ENCODE measurements at places on chromosomes 3 and 15.
A peak's percentile ranks its signal among the peaks of the same experiment; 100 is the strongest.

GRCh38 chr15:28015855-28016254 lies 83.3 kb downstream of the OCA2 start:
- DNase-seq, result no peak

DNA sequence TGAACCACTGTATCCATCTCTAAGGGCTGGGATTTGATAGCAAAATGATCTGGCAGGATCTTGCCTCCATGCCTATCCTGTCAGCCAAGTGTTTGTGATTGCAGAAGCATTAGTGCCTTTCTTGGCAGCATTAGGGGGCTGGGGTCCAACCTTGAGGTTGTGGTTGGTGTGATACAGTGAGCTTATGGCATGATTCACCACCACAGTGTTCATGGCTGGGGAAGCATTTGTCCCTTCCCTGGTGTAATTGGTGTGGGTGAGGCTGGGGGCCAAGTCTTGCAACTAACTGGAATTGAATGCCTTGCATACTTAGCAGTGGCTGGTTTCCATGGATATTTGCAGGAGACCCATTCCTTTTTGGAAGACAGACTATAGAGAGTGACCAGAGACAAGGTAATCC lies 271.0 kb upstream of the TBL1XR1 start:
- DNase-seq, result peak; percentile 87

DNA sequence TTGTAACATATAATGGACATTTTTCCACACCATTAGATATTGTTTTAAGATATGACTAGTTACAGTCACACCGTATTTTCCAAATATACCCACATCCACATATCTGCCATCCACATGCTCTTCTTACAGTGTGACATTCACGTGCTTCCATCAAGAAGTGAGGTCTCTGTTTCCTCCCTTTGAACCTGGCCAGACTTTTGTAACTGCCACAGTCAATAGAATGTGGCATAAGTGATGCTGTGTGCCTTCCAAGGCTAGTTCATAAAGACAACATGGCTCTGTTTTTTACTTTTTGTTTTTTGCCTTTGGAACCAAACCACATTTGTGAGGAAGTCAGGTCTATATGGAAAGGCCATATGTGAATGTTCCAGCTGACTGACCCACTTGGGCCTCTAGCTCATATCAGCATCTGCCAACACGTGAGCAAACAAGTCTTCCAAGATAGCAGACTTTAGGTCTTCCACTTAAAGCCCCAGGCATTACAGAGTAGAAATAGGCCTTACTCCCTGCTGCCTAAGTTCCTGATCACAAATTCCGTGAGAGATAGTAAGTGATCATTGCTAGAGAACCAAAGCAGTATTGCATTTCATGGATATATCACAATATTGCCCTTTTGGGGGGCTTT lies 27.1 kb downstream of the EIF1B start:
- DNase-seq, result no peak

DNA sequence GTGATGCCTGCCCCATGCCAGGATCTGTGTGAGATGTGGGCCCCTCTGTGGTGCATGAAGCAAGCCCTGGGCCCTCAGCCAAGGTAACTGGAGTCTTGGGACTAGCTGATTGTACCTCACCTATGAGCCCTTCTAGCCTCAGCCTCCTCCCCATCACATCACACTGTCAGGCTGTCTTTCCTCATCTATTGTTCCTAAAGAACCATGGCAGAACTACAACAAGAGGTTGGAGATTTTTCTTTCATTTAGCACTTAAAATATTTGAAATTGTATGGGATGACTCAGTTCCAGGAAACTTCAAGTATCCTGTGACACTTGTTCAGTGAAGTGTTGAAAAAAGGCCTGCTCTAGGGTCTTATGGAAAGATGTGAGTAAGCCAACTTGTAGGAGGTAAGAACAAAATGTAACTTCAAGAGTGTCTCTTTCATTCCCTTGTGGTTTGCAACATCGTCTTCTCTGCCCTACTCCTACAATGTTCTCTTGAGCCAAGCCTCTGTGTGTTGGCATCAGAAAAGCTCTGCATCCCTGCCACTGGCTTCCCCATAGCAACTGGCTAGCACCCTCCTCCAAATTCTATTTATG lies 58.7 kb upstream of the TIPARP start:
- peak; percentile 45 for DNase-seq

DNA sequence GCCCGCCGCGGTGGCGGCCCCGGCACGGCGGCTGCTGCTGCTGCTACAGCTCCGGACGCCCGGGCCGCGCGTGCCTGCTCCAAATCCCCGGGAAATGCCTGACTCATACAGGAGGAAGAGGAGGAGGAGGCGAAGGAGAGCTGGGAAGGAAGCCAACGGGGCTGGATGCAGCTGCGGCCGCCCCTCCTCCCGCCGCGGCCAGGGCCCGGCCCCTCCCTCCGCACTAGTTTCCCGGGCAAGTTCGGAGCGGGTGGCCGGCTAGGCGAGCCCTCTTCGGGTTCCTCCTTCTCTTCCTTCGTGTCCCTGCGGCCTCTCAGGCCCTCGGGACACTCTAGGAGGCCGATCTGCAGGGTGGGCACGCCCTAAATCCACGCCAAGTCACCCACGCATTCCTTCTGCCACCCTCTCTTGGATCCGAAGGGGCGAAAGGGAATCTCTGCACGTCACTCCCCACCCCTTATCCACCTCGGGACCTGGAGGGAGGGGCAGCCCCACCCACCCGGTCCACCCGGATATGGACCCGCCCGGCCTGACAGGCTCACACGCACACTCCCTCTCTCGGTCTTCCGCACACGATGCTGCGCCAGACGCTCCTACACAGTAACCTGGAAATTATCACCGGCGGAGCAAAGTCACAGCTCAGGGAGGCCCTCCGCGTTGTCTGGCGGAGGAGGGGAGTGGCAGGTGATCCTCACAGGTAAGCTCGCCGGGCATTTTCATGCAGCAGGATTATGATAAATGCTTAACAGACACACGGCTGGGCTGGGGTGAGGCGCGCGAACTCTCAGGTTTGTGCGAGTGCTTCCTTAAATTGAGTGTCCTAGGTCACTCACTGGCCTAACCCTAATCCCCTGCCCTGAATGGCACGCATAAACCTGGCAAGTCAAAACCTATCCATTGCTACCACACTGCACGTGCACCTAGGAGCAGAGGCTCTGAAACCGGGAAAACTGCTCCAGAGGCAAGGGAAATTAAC lies at the start of the genes OSBPL10 and ZNF860:
Gene OSBPL10, minus strand, starts transcription at position 57 of the 976 bp plus-strand sequence. CDS start 83 bp downstream, outside the sequence.
Gene ZNF860, plus strand, starts transcription at position 545 of the 976 bp plus-strand sequence. CDS start 7,330 bp downstream, outside the sequence.
- DNase-seq, result peak; percentile 60

- no peak for DNase-seq
Measured at GRCh38 chr3:125072301-125072700, 16.5 kb upstream of the HEG1 start.

DNA sequence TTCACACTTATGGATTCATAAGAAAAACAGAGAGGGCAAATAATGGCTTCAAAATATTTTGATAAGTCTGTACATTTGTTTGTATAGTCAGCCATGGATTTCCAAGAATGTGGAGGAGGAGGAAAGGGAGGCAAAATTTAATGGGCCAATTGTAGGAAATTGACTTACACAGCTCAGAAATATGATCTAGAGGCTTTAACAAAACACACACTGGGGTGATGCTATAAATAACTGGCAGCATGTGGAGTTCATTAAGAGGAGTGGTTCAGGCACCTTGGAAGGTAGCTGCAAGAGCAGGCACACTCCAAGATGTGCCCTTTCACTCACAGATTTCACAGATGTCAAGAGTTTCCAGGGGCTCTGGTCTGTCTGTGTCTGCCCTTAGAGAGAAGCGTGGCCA lies 193.4 kb upstream of the RASGRP1 start:
- DNase-seq, result peak; percentile 71

DNA sequence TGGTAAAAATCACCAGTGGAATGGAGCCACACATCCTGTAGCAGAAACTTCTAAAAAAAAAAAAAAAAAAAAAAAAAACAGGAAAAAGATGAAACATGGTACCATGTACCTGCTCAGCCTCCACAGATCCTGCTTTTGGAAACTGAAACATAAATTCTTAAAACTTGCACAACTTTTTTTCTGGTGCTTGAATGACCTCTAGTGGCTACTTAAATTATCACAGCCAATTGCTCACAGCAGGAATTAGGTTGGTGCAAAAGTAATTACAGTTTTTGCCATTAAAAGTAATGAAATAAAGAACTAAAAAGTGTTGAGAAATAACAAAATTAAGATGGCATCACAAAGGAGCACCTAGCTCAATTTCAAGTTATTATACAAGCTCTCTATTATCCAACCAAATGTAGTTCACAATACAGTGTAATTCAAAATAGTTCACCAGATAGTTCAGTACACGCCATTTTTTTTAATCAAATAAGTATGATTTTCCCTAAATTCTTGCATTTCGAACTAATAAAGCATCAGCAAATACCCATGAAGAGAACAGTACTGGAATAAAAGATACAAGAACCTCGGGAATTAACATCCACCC lies 80.6 kb downstream of the ULK4 start:
- DNase-seq, result no peak

- no peak for DNase-seq
Measured at GRCh38 chr3:38455639-38456430, 2.1 kb downstream of the ACVR2B start.

DNA sequence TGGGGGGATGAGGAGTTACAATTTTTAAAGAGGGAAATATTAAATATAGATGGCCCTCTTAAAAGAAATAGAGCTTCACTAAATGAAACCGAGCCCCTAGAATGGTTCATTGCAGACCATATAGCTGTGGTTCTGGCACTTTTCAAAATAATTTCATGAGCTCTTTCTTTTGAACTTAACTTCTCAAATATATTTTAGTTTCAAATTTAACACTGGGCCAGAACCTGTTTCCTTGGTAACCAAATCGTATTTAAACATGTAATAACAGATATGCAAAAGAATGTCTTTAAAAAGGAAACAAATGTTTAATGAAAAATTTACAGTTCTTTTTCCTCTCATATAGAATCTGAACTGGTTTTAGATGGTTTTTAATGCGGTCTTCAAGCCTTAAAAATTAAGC lies 20.1 kb downstream of the ZBTB38 start:
- no peak for DNase-seq

- DNase-seq, result no peak
Measured at GRCh38 chr3:184982076-184982475, 170.1 kb downstream of the VPS8 start.

Measured in BJ (cell line).